Stimulated activated CD8-positive, alpha-beta memory T cell treated with anti-CD3 and anti-CD28 coated beads, Interleukin-7, amount 100 ng/mL, for 1 hour (primary cell): ENCODE measurements at places on chromosomes 16 and 17.

DNA sequence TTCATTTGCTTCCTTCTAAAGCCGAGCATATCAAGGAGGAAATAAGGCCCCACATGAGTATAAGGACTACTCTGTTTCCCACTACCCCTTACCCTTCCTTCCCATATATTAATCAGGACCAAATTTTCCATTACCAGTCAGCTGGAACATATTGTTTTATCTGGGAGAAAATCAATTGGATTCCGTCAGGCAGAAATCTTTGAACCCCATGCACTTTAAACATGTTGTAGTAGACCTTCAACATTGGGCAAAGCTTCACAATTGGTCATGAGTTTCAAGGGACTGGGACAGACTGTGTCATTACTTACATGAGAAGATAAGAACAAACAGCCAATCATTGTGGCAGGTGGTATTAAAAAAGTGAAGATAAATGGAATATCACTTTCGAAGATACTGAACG lies 70.3 kb downstream of the ABCA8 start:
- DNase-seq = no peak

DNA sequence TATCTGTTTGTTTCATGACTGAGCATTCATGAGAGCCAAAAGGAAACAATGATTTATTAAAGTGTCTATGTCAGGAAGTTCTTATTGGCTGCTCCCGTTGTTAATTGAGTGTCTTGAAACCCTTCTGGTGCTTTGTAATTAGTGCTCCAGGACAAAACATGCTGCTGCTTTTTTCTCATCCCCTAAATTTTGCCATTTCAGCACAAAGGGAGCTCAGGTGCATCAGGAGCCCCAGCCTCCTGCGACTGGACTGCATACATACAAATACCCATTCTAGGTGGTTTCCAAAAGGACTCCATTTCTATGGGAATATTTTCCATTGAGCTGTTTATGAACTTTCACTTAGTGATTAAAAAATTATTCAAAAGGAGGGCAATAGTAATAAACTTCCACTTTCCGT lies 354.0 kb downstream of the CDH13 start:
- DNase-seq = no peak

DNA sequence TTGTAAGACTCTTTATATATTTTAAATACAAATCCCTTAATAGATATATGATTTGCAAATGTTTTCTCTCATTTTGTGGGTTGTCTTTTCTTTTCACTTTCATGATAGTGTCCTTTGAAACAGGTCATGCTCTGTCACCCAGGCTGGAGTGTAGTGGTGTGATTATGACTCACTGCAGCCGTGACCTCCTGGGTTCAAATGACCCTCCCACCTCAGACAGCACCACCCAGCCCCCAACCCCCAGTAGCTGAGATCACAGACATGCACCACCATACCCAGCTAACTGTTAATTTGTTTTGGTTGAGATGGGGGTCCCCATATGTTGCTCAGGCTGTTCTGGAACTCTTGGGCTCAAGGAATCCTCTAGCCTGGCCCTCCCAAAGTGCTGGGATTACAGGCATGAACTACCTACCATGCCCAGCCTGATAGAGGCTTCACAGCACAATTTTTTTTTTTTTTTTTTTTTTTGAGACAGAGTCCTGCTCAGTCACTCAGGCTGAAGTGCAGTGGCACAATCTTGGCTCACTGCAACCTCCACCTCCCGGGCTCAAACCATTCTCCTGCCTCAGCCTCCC lies 18.5 kb upstream of the TMIGD1 start:
- no peak for DNase-seq

DNA sequence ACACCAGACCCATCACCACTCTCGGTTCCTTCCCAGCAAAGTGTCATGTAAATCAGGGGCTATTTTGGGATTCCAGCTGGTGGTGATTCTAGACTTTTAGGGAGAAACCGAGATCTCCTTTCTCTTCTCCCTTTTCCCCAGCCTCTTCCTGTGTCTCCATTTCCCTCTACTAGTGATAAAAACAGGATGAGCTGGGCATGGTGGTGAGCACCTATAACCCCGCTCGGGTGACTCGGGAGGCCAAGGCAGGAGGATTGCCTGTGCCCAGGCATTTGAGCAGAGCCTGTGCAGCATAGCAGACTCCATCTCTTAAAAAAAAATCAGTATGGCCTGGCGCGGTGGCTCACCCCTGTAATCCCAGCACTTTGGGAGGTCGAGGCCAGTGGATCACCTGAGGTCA lies 6.1 kb downstream of the TBX21 start:
- DNase-seq = no peak

- DNase-seq = no peak
Measured at GRCh38 chr17:12726131-12726530, 60.4 kb downstream of the MYOCD start.

- no peak for DNase-seq
Measured at GRCh38 chr16:2964475-2965336, 631 bp downstream of the KREMEN2 start.

DNA sequence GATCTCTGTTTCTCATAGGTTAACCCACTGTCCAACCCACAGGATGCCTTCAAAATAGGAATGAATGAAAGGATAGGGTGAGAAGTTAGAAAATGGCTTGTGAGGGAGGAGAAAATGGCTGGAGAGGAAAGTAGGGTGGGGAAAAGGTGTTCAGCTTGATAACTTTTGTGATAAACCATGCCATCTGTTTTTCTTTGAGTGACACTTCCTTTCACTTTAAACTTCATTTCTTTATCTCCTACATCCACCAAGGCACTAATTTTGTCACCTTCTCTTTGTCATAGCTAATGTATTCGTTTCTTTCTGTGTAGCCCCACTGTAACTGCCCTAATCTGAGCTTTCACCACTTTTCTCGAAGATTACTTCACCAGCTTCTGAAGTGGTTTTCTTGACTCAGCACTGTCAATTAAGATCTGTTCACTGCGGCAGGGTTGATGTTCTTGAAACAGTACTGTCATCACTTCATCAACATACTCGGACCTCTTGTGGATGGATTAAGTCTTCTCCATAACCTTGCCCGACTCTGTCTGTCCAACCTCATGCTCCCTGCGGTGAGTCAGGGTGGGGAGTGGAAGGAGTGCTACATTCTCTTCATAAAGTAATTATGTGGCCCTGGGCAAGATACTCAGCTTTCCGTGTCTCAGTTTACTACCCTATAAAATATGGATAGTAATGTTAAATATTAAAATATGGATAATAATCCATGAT lies 5.5 kb upstream of the KRT10 start:
- DNase-seq = no peak

- no peak for DNase-seq
Measured at GRCh38 chr17:32350666-32351418, 885 bp downstream of the ZNF207 start.

- DNase-seq = no peak
Measured at GRCh38 chr16:70473446-70474319, 19.3 kb downstream of the FCSK start.

GRCh38 chr16:85396879-85397871 lies 215.9 kb upstream of the GSE1 start:
- DNase-seq = no peak

- DNase-seq = no peak
Measured at GRCh38 chr17:35163886-35164285, 16.3 kb downstream of the UNC45B start.

GRCh38 chr17:68288804-68289203 lies 2.1 kb downstream of the SLC16A6 start:
- DNase-seq = no peak

- DNase-seq = no peak
Measured at GRCh38 chr16:73768786-73769203, 527.8 kb upstream of the PSMD7 start.

DNA sequence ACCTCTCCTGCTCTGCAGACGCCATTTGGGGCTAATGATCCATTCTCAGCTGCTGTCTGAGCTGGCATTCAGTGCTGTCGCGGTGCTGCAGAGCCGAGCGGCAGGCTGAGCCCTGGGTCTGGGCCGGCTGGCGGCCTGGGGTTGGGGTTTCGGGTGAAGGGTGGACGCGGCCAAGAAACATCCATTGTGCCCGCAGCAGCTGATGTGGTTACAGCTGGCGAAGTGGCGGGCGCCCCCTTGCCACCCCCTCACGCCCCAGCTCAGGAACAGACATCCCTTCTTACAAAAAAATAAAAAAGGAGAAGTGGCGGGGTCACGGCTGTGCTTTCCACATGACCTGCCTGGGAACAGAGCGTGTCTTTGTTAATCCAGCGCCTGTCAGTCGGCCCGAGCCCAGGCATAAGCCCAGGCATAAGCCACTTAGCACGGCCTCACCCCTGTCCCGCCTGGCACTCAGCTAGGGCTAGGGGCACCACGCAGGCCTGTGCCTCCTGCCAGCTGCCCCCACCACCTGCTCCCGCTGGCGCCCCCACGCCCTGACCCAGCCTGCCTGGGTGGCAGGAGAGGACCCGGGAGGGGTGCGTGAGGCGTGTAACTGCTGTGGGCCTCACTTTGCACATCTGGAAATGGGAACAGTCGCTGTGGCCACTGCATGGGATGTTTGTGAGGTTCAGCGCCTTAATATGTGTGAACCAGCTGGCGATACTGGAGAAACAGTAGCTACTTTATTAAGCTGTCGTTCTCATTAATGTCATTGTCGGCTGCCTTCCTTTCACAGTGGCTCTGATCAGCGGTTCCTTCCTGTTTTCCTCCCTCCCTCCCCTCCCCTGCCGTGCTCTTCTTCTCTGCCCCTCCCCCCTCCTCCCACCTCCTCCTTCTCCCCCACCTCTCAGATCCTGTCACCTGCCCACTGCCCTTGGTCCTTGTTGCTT lies 197.7 kb upstream of the CIBAR2 start:
- no peak for DNase-seq

DNA sequence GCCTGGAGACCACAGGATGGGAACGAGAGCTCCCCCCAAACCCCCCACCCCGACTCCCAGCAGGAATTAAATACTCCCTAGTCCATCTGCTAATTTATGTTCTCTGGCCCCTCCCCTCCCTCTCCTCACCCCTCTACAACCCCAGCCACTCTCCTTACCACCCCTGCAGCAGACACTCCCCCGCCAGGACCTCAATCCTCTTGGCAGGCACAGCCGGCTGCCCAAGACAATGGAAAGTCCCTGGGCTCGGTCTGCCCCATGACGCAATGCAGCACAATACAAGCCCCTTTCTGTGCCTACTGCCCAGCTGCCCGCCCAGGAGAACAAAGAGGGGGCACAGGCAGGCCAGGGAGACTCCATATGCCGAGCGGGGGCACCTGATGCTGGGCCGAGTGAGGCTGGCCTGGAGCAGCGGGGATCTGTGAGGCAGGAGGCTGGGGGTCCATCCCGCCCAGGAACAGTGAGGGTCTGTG lies 30.3 kb upstream of the CDC42EP4 start:
- no peak for DNase-seq
